ENCODE measurements at places on chromosomes 13 and 19. TPM values are rescaled to one million over a fixed set of nuclear protein-coding genes. Genes with fewer than 3 reads are reported as not detected.

ZNF439 gene
- polyA plus RNA-seq: 3.9 TPM

APOC1 gene
- polyA plus RNA-seq: 49.9 TPM

ZNF730 gene
- 0.23 TPM for polyA plus RNA-seq

SLC6A16 gene
- polyA plus RNA-seq: not detected

SPTBN4 gene
- not detected for polyA plus RNA-seq

MAP3K10 gene
- 4.2 TPM for polyA plus RNA-seq

DNA sequence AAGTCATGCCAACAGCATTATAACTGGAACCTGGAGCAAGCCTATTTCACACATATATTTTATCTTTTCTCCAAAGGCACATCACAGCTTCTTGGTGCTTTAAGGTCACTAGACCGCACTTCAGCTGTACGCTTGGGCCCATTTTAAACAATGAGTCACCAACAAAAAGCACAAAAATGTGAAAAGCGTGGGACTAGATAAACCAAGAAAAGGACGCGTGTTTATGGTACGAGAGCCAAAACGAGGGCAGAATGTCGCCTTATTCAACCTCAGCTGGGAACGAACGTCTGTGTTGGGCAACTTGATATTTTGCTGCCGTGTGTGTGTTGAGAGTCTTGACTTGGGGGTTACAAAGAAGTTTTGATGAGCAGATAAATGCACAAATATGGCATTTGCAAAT is 9.2 kb upstream of the EHD2 start:
- no peak for DNase-seq

DNA sequence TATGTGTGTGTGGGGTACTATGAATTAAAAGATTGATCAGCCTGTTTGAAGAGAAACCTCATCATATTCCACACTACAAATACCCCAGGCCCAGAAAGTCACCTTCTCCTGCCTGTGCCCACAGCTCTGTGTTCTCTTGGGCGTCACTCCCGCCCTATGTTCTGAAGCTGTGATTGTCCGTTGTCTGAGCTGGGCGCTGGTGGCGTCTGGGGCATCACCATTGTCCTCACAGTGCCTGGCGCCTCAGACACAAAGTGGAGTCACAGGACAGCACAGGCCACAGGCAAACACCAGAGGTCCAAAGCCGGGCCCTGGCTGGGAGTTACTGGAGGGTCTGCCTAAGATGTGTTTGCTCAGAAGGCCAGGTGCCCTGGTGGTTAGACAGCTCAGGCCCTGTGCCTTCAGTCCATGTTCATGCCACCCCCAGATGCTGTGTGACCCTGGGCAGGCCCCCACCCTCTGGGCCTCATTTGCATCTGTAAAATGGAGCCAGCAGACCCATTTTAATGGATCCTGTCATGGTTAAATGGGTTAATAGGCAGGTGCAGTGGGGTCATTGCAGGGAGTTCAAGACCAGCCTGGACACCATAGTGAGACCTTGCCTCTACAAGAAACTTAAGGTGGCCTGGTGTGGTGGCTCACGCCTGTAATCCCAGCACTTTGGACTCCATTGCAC is 34.5 kb downstream of the DNM2 start:
- no peak for DNase-seq

GRCh38 chr19:18109733-18110608 is 12.4 kb downstream of the MAST3 start:
- peak; percentile 74 for DNase-seq

DNA sequence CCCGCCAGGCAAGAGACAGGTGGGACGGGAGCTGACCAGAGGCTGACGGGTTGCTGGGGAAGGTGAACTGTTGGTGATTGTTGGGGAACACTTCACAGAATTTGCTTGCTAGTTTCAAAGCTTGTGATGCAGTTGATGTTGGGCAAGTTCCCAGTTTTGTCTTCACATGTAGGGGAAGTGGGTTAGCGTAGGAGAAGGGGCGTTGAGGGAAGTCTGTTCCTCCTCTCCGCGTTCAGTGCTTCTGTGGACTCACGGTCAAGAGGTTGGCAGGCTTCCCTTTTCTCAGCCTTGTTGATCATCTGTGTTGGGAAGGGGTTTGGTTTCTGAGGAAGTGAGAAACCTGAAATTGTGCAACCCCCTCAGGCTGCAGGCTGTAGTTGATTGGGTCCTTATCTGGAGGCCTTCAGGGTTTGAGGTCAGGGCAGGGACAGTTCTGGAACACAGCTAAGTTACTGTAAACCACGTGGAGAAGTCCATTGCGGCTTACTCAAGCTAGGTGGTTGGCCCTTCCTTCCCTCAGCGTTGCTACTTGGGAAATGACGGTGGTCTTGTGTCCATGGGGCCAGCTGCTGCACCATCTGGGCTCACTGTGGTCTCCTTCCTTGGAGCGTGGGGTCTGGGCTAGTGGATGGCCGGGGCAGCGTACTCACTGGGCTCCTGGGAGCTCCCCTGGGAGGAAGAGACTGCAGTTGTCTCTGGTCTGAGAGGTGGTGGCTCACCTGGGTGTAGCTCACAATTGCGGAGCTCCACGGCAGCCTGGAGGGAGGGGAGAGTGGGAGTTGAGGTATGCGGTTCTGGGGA is 7.5 kb downstream of the RPS9 start:
- DNase-seq: peak; percentile 89

DNA sequence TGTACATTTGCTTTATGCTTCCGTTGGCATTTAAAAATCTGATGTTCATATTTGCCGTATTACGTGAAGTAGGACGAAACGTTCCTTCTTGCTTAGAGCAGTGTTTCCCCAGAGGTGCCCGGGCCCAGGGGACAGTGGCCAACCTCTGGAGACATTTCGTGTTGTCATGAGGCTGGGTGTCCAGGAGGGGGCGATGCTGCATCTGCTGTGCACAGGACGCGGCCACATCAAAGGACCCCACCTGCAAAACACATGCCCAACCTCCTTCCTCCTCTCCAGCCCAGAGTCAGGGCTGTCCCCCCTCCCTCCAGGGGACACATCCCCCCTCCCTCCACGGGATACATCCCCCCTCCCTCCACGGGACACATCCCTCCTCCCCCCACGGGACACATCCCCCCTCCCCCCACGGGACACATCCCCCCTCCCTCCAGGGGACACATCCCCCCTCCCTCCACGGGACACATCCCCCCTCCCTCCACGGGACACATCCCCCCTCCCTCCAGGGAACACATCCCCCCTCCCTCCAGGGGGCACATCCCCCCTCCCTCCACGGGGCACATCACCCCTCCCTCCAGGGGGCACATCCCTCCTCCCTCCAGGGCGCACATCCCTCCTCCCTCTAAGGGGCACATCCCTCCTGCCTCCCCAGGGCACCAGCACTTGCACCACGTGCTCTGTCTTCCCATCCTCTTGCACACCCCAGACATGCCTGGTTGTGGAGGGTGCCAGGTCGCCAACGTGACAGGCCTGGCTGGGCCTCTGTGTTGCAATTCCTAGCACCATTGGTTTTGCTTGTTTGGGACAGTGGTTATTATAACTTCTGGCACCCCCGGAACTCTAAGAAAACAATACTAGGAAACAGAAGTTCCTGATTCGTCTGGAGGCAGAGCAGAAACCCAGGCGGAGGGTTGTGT is 46.7 kb downstream of the GAS6 start:
- DNase-seq: peak; percentile 95

DNA sequence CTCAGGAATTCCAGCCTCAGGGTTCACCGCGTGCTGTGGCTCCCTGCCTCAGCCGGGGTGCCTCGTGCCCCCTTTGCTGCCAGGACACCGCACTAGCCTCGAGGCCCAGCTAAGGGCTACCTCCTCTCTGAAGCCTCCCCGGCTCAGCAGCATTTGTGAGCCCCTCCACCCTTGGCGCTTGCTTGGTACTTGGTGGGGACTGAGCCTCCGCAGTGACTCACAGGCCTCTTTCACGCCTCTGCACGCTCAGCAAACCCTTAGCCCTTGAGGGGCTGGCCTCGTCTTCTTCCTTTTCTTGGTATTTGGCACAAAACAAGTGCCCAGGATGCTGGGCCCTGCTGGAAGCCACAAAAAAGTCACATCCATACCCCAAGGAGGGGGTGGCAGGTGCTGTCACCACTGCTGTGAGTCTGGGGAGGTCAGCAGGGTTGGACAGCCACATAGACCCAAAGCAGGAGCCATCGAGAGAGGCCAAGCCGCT is 85.4 kb upstream of the TM9SF2 start:
- DNase-seq: no peak

- DNase-seq: peak; percentile 63
Measured at GRCh38 chr19:8311461-8312260, 3.5 kb upstream of the CD320 start.

DNA sequence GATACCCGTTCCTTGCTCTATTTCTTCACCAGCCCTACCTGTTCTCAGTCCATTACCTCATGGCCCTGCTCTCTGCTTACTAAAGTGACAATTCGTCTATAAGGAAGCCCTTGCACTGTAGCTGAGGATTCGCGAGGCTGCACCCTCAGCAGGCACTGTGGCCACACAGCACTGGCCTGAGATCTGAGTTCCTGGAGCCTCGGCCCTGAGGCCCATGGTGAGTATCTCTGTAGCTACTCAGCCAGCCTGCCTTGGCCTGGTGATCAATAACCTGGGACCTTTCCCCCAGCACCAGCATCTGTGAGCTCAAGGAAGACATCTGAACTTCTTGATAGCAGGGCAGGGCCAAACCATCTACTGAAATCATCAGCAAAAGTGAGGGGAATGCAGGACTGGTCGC is 90.7 kb downstream of the RGCC start:
- peak; percentile 65 for DNase-seq

GRCh38 chr13:105037110-105037509 is 1498.4 kb downstream of the EFNB2 start:
- no peak for DNase-seq

DNA sequence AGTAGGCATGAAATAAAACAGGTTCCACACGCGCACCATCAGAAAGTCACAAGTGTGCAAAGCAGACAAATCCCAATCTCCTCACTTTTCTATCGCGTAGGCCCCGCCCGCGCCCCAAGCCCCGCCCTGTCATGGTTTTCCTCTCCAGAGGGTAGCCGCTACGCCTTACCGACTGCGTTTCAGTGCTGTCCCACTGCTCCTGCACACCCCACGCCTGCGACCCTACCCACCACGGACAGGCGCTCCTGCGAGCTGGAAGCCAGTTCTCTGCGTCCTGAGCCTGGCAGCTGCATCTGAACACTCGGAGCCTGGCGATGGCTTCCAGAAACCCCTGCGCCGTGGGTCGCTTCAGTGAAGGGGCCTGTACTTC is 379 bp upstream of the ZNF470 start:
- peak; percentile 71 for DNase-seq

DNA sequence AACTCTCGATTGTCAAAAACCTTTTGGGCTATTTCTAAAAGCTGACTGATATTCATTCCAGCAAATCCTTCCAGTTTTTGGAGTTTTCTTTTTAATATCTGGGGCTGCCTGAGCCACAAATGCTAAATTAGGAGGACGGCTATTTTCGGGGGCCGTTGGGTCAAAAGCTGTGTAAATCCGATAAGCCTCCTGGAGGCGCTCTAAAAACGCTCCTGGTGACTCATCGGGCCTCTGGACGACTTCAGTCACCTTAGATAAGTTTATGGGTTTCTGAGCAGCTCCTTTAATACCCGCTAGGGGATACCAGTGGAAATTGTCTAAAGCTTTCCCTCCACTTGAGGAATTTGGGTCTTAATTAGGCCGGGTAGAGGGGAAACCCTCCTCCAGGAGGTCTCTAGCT is 66.4 kb downstream of the ZNF730 start:
- no peak for DNase-seq

DNA sequence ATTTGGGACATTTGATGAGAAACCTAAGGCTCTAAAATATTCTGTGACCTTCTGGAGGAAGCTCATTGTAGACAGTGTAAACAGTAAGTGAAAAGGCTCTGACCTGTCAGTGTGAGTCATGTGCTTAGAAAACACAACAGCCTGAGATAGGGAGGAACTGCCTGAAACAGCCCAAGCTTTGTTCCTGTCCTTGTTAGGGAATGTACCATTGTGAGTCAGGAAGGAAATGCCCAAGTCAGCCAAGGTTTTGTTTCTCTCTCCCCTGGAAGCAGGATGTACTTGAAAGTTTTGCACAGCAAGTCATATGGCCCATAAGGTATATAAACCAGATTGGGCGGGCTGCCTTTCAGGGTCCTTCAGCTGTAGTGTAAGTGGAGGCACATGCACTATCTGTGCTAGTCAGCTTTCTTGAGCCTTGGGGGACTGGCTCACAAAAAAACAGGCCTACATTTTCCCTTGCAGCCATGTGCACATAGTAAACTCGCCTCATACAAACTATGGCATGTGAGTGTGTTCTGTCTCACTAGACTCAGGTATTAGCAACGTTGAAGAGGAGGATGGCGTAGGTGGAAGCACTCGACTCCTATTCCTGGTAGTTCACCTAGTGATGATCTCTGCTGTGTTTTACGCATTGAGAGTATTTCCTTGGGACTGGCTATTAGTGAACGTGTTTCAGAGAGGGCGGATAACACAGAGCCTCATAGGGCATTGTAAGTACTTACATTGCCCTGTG is 141.2 kb upstream of the KLHL1 start:
- no peak for DNase-seq

DNA sequence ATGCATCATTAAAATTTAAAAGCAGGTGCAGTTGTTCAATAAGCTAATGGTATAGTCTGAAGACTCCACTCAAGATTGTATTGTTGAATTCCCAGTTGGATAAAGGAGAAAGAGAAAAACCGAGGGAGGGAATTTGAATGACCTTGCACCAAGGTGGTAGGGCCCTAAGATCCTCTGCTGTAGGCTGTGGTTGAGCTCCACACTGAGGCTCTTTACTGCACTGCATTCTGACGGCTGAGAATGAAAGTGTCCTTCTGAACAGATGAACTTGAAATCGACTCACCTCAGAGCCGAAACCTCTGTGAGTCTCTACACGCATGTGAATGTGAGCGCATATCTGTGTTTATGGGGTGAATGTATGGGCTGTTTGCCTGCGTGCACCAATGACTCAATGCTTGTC is 388.9 kb upstream of the DACH1 start:
- no peak for DNase-seq

GRCh38 chr13:69856331-69856730 is 251.3 kb upstream of the ATXN8OS start:
- DNase-seq: no peak

DNA sequence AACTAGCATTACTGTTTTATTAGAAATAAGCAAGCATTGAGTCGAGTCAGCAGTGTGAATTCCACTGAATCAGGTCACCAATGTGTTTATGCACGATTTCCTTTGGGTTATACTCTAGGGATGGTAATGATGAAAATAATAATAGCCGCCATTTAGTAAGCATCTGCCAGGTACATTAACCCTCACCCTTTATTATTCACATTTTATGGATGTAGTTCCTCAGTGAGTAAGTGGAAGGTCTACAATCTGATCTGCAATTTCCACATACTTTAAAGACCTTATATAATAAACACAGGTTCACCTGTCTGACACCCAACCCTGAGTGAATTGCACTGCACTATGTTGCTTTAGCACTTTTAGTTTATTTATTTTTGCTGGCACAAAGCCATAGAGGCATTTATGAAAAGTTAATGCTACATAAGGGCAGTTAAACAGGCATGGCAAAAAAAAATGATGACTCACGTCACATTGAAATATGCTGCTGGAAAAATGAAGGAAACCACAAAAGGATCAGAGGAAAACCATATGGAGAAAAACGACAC is 122.4 kb downstream of the TRPC4 start:
- DNase-seq: no peak

GRCh38 chr13:27259831-27260230 is 8.5 kb downstream of the RPL21 start:
- no peak for DNase-seq
